Activated CD8-positive, alpha-beta T cell treated with anti-CD3 and anti-CD28 coated beads for 36 hours (primary cell): ENCODE measurements at places on chromosomes 11 and 22. TPM values are rescaled to one million over a fixed set of nuclear protein-coding genes. Genes with fewer than 3 reads are reported as not detected.

KCNK4 gene
- not detected for total RNA-seq

OR5T1 gene
- not detected for total RNA-seq

WDR74 gene
- total RNA-seq: 99.3 TPM

OR6T1 gene
- total RNA-seq: not detected

CASP12 gene
- total RNA-seq: not detected

CCDC134 gene
- total RNA-seq: 15.9 TPM

PHOX2A gene
- not detected for total RNA-seq
